ENCODE measurements at places on chromosomes 7 and 10.

GRCh38 chr7:18770822-18771221, 275.3 kb downstream of the HDAC9 start:
- DNase-seq, result no peak

GRCh38 chr7:30921540-30922401, 10.1 kb downstream of the AQP1 start:
- DNase-seq, result no peak

GRCh38 chr7:1961701-1962276, 271.0 kb downstream of the MAD1L1 start:
- DNase-seq, result no peak

DNA sequence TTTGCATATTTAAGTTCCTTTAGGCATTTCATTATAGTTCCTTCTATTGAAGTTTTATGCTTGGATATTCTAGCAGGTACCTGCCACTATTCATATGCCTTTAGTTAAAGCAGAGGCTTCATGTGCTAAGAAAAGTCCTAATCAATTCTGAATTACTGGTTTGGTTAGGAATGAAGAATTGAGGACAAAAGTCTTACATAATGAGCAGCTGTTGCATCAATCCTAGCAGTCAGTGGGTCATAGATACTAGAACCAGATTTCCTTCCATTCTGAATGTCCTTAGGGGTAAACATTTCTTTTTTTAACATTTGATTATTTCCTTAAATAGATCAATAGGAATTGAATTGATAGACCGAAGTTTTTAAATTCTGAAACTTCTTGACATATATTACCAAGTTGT, 59.2 kb downstream of the CDK13 start:
- no peak for DNase-seq

DNA sequence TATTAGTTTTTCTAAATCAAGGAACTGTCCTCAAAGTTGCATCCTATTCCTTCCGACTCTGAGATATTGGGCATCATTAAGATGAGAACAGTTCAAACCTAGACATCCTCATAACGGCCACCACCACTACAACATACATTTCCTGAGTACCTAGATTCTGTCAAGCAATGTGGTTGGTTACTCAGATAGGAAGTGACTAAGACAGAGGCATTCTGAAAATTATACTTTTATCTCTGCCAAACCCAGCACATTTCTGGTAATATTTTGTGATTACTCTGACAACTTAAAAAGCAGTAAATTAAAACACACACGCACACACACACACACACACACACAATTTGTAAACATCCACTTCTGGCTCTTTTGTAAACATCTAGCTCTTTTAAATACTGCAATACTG, 291.2 kb upstream of the MEOX2 start:
- DNase-seq, result no peak

GRCh38 chr7:40828686-40829600, 694.1 kb downstream of the SUGCT start:
- DNase-seq, result no peak

DNA sequence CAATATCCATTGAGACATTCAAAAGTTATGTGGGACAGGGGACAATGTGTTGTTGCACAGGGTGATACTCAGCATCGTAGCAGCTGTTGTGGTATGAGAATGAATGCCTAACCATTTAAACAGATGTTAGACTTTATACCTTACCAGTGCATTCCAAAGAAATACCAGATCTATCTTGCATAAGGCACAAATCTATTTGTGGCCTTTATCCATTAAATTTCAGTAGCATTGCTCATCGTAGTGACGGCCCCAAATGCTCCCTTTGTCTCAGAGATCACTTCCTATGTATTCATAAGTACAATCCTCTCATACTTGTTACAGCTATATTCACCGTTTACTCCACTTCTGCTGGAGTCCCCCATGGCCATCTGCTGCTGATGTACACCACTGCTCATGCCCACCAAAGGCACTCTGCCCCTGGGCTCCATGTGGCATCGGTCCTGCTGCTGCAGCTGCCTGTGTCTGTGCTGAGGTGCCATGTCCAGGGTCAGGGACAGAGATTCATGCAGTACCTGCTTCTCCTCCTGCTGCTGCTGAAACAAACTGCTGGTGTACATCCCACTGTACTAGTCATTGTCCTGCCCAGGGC, 96.3 kb downstream of the CPED1 start:
- no peak for DNase-seq

- no peak for DNase-seq
Observed at GRCh38 chr7:87878208-87878735, 2.0 kb downstream of the DBF4 start.

- DNase-seq, result no peak
Observed at GRCh38 chr7:117062300-117062699, 109.0 kb downstream of the ST7 start.

DNA sequence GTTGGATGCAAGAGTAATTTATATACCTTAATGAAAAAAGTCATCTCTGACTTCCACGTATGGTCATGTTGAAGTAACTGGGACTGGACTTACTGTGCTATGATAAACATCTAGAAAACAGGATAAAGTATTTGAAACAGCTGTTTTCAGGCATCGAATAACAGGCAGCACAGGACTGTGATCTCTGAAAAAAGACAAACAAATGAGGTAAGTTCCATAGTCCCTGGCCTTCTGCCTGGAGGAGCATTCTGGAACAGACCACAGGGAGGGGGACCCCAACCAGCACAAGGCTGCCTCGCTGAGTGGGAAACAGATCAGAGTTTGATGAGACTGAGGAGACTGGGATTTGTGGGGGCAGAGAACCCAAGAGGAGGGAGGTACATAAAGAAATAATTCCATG, 89.1 kb upstream of the HABP2 start:
- DNase-seq, result no peak

GRCh38 chr10:27450225-27450624, 53.9 kb upstream of the RAB18 start:
- DNase-seq, result no peak

GRCh38 chr7:36289833-36290661, 99.6 kb upstream of the ANLN start:
- no peak for DNase-seq

- no peak for DNase-seq
Observed at GRCh38 chr10:122293156-122293960, 22.3 kb downstream of the BTBD16 start.

DNA sequence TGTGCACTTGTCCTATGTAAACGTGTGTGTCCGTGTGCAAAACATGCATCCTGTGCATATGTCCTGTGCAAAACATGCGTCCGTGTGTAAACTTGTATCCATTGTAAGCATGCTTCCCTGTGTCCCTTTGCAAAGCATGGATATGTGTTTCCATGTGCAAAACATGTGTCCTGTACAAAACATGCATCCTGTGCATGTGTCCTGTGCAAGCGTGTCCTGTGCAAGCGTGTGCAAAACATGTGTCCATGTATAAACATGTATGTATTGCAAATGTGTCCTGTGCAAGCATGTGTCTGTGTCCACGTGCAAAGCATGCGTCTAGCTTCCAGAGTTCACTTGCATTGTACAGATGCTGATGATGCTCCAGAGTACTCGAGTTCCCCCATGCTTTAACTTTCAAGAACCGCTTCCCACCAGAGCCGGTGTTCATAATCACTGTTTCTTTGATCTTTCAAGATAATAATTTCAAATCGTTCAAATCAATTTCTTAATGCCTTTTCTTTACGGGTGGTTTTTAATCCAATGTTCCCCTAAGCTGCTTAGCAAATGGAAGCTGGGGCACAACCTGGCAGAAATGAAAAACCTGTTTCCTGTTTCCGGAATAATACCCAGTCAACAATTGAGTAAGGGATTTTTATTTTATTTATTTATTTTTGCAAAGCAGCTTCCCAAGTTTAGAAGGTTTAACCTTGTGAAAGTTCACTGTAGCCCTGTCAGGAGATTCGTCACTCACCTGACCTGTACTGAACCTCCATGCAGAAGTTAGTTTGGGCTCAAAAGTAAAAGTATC, 641 bp upstream of the ASB13 start:
- DNase-seq, result no peak

GRCh38 chr10:34403512-34403911, 411.6 kb downstream of the PARD3 start:
- no peak for DNase-seq

DNA sequence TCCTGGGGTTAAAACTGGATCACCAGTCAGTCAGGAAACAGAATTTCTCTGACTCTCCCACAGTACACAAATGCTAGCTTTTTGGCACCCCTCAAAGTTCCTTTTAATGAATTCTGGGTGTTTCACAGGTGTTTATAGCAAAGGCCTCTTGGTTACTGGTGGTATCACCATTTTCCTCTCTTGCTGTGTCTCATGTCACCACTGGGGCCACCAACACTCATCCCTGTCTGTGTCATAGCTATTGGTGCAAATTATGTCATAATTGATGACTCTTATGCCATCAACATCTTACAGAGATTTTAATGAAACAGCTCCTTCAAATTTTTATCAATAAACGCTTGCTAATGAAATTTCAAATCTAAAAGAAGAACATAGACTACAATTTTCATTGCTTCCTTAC, 27.7 kb upstream of the OSBPL3 start:
- no peak for DNase-seq

GRCh38 chr7:108570146-108570755, 577 bp downstream of the DNAJB9 start:
- DNase-seq, result peak; percentile 10

GRCh38 chr7:2873686-2874551, 29.8 kb upstream of the GNA12 start:
- no peak for DNase-seq

DNA sequence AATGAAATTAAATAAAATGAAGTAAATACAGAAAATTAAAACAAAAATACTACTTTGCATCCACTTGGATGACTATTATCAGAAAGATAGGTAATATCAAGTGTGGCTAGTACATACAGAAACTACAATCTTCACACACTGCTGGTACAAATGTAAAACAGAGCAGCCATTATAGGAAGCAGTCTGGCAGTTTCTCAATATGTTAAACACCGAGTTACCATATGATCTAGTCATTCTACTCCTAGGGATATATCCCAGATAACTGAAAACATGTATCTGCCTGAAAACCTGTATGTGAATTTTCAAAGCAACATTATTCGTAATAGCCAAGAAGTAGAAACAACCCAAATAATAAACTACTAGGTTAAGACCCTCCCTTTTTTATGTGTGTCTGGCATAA, 33.4 kb downstream of the LARP4B start:
- no peak for DNase-seq

- no peak for DNase-seq
Observed at GRCh38 chr10:70064486-70064885, 11.8 kb downstream of the MACROH2A2 start.

GRCh38 chr10:58993480-58994221, 182.8 kb upstream of the PHYHIPL start:
- DNase-seq, result no peak

- no peak for DNase-seq
Observed at GRCh38 chr7:137160236-137160635, 183.3 kb downstream of the PTN start.

DNA sequence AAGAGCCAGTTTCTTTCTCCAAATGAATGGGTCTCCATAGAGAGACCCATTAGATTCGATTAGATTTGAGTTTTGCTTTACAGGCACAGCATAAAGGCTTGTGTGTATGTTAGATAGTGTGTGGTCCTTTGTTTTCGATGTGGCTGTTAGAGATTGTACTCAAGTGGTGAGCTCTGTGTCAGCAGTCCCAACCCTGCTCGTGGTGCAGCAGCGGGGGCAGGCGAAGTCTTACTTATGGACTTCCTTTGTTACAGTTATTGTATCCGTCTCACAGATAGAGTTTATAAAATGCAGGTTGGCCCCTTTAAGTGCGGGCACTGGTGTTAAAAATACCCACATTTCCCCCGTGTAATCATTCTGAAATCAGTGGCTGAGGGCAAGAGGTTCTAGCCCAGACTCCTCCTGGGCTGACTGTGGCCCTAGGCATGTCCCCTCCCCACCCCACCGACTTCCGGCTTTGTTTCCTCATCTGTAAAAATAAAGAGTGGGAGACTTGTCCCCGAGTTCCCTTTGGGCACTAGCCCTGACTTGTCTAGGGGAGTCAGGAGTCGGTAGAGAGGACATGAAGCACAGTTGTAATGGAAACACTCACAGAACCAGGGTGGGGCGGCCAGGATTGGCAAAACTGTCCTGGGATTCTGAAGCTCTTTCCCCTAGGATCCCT, 28.6 kb downstream of the MTURN start:
- DNase-seq, result no peak

DNA sequence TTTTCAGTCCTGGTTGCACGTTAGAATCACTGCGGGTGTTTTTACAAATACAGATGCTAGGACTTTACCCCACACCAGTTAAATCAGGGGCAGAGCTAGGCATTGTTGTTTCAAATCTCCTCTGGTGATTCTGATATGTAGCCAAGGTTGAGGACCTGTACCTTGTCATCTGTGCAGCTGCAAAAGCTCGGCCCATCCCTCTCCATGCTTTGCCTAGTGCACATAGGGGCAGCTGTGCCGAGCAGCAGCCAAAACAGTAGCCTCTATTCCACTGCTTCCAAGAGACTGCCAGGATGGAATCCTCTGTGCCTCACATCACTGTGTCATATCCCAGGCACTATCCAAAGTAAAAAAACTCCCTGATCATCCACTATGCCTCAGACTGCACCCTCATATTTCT, 181.3 kb downstream of the CDK14 start:
- DNase-seq, result no peak

- DNase-seq, result no peak
Observed at GRCh38 chr10:5376450-5376849, 11.7 kb downstream of the UCN3 start.

DNA sequence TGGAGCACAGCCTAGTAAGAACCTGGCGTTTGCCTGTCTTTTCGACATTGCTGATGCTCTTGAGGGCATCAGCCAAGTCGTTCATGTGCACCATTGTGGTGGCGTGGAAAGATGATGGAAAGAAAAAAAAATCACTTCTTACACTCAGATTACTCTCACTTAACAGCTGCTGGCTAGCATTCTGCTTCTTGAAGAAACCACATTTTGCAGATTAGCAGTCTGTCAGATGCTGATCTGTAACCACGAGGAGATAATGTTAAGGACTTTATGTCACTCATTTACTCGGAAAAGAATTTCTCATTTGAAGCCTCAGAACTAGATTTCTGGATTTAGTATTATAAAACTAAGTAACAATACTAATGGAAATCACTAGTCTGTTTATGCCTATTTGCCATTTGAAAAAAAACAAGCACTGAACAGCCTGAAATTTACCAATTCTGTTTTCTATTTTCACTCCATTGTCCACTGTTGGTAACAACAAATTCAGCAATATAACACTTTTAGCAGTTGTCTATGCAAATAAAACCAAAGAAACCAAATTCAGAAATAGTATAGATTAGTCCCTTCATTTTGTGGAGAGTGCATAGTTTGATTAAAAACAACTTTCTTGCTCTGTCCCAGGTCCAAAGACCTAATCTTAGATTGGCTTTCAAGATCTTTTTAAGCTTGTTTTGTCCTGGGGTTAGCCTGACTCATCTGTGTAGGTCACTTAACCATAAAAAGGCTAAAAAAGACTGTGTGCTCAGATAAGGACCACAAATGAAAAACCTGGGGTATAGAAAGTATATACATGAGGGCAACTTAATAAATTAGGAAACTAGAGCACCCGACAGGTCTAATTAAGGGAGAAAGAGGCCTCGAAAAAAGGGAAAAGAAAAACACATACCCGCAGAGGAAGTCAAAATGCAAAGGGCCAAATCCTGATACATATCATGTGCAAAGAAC, 67.5 kb downstream of the NT5C2 start:
- no peak for DNase-seq
